Fibroblast of skin of back (primary cell): ENCODE measurements at places on chromosomes 7 and 10.

DNA sequence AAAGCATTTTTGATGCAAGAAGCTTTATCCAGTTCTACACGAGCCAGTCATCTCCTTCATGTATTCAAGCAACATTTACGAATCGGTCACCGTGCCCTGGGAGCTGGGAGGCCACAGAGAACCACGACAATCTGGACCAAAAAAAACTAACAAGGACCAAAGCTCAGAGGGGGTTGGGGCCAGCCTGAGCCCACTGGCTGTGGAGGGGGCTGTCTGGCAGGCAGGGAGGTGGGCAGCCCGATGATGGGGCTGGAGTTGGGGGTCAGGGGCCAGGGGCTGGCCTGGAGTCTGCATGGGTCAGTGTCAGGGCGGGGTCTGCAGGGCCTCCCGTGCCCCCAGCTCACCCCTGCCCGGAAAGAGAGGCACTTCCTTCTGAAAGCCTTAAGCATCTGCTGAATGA is 12.5 kb upstream of the GRIFIN start:
- no peak for DNase-seq

DNA sequence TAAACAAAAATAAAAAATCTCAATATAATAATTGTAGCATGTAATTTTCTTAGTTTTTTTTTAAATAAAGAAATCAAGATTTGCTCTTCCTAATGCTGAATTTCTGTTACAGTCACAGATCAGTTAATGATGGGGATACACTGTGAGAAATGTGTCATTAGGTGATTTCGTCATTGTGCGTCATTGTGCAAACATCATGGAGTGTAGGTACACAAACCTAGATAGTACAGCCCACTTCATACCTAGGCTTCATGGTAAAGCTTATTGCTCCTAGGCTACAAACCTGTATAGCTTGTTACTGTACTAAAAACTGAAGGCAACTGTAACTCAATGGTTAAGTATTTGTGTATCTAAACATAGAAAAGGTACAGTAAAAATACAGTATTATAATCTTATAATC is 74.4 kb upstream of the LSM8 start:
- DNase-seq: no peak

DNA sequence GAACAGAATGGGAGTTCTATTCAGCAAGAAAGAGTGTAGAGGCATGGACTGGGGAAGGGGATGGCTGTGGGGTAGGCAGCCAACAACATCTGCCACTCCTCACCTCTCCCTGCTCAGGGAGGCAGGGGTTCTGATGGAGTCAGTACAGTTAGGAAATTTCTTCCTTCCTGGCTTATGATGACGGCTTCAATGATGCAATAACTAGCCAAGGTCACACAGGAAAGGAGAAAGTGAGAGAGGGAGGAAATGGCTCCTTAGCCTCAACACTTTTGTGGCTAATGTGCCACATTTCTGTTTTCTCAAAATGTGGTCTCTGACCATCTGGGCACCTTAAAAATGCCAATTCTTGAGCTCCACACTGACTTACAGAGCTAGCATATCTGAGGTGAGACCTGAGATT is 79.3 kb upstream of the PDZD8 start:
- no peak for DNase-seq

DNA sequence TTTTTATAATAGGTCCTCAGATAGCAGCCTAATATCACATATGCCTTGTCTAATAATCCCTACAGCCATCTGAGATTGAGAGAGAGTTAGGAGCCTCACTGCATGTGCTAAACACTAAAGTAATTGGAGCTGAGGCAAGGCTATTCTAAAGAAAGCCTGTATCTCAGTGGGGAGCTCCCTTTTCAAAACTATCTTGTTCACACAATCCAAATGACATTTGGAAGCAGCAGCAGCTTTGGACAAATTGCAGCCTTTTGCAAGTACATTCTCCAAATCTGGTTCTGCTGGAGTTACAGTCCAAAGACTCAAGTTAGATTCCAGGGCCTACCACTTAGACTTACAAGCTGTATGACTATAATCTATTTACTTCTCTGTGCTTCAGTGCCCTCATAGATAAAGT is 104.5 kb downstream of the MACC1 start:
- DNase-seq: no peak

GRCh38 chr7:105006367-105007136 is 7.5 kb upstream of the KMT2E start:
- no peak for DNase-seq

GRCh38 chr10:117619223-117619622 is 76.7 kb downstream of the EMX2 start:
- no peak for DNase-seq

GRCh38 chr10:60041489-60042133 is 135.3 kb upstream of the CCDC6 start:
- DNase-seq: no peak

DNA sequence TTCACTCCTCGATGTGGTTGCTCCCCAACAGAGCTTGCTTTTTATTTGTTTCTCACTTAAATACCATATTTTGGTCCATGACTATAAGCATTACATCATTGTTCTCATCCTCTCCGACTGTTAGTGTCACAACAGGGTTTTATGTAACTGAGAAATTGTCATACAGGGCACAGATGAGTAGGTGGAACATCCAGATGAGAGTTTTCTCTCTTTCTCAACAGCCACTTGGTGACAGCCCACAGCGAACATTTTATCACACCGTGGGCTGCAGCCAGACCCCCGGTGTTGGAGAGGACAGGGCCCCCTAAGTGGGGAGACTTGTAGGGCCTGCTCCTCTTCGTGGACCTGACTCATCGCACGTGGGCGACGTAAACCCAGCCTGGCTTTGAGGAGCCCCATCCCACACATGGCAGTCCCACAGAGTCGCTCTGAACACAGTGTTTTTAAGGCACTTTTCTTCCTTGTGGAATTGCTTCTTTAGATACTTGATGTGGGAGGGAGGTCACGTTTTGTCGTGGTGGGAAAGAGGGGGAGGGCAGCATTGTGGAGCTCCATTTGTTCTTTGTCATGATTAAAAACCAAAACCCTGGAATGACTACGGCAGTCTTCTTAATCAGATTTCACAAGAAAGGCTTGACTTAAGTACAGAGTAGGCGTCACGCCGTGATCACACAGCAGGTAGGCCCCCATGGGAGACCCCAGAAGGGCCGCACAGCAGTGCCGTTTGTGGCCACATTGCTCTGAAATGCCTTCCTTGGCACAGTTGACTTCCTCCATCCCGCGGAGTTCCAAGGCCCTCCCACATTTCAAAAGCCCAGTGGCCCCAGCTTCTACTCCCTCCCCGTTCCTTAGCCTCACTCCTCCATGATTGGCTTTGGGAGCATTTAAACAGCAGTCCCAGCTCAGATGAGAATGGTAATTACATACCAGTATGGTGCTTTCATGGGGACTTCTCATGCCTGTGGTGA is 220.6 kb downstream of the CCDC3 start:
- DNase-seq: peak; percentile 11

- DNase-seq: no peak
Observed at GRCh38 chr10:129483430-129484010, 16.5 kb downstream of the MGMT start.

DNA sequence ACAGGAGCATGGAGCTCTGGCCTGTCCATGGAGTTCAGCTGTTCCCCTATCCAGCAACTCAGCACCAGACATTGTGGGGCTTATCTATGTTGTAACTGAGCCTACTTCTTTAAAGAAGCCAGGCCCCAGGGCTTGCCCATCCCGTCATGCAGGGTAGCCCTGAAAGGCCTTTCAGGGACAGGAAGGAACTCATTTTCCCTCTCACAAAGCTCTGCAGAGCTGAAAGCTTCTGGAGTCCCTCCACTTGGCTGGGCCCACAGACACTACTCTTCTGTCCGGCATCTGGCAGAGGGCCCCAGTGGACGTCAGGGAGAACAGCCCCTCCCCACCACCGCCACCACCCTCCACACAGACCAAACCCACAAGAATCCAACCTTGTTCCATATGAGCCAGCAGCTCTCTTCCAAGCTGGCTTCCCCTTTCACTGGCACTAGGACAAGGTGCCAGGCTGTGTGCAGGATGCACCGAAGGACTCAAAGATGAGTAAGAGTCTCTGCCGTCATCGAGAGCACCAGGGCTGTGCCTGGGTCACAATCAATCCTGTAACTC is 33.1 kb downstream of the DENND2A start:
- peak; percentile 40 for DNase-seq

DNA sequence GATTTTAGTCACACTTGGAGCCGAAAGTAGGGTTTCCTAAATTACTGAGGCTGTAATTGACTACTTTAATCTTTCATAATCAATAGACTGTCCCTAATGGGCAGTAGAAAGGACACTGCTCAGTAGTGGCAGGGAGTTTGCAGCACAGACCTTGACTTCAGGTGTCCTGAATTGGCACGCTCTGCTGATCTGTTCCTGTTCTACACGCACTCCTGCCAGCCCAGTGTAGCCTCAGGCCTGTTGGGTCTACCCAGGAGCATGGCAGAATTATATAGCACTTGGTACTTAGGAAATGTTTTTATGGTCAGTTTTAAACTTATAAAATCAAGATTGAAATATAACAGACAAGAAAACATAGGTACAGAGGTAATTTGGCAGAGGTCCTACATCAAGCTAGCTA is 9.0 kb downstream of the EIF4H start:
- no peak for DNase-seq

DNA sequence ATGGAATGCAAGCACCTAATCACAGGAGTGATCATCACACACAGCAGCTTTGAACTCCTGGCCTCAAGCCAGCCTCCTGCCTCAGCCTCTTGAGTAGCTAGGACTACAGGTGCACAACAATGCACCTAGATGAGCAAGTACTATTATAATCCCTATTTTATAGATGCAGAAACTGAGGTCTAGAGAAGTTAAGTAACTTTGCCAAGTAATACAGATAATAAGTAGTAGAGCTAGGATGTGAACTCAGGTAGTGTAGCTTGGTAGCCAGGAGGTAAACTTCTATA is 33.7 kb downstream of the DNAJC12 start:
- DNase-seq: no peak

DNA sequence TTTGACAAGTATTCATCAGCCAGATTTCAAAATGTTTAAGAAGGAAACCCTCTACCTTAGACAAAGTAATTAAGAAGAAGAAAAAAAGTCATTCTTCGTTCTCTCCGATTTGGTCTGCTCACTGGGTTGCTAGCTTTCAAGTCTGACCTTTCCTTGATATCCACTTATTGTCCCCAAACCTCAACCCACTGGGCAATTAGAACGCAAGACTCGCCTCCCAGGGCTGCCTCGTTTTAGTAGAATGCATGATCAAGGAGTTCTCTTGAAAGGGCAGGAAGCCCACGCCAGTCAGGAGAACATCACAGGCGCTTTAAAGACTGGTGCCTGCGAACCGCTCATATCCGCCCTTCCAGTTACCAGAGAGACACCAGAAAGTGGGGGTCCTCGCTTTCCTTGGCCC is 637.7 kb downstream of the PARD3 start:
- no peak for DNase-seq

DNA sequence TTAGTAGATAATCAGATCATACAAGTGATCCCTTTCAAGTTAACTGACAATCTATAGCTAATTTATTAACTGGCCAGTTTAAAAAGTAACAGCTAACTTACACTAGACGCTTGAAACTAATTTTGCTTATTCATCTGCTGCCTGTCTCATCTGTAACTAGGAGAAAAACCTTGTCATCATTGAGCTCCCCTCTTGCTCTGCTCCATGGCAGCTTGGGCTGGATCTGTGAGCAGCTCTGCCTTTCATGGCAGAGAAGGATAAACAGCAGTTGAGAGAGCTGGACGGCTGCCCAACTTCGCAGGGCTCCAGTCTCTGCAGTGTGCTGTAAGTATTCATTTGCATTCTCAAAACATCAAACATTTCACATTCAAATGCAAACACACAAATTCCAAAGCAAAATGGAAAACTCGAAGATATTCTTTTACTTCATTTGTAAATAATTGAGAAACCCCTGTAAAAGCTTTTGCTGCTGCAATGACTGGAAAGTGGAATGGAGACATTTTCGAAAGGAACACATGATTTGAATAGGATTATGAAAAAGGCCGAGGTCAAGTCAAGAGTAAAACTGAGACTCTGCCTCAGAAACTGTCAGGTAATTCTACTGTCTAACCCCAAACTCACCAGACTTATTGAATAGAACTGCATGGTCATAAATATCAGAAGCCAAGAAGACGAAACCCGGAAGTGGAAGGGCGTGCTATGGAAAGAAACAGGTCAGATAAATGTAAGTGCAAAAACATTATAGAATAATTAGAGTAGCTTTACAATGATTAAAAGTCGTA is 17.6 kb downstream of the SLC35B4 start:
- no peak for DNase-seq

DNA sequence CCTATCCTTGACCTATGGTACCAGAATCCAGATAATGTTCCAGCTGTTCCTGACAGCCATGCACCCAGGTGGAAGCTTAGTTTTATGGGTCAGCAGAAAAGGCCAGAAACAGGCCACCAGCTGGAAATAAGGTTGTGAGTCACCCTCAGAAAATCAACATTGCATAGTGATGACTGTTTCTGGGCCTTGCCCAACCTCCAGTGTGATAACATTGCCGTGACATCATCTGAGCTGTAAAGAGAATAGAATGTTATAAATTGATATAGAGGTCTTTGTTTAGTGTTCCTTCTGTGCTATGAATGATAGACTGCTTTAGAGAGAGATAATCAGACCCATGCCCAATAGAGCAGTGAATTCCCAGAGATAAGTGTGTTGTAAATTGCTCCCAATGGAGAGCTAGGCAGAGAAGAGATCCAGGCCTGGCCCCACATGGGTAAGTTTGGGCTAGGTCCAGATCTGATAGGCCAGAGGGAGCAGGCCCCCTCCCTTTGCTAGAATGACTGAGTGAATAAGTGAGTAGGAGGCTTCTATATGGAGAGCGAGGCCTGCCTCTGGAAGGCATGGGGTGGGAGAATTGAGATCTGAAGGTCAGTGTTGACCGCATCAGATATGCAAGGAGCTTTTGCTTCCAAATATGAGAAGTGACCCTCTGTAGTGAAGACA is 14.2 kb upstream of the HPS1 start:
- DNase-seq: peak; percentile 95

- DNase-seq: no peak
Observed at GRCh38 chr7:30799976-30800661, 28.9 kb downstream of the MINDY4 start.

DNA sequence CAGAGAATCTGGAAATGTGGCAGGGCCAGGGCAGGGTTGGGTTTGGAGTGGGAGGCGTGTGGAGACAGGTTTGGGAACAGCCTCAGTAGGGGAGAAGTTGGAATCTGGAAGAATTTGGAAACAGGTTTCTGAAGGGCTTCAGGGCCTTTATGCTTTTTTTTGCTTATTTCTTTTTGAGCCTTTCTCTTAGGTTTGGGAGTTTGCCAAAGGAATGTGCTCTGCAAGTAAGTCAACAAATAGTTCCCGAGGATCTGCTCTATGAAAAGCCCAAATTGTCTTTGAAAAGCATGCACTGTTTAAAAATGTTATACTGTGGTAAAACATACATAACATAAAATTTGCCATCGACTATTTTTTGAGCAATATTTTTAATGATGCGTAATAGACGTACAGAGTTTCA is 86.7 kb upstream of the ADRB1 start:
- peak; percentile 92 for DNase-seq

DNA sequence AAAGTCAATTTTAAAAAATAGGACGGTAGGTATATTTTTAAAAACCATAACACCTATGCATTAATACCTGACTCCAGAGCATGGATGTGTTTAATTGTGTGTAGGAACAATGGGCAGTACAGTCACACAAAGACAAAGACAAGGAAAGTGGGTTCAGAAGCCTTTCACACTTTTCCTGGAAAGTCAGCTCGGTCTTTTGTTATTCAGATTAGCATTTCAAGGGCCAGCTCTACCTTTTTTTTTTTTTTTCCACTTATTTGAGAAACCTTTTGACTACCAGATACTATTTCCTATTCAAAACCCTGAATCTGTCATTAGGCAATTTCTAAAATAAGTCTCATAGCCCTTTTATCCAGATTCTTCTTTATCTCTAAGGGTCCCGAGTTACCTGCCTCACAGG is 401.9 kb downstream of the PARD3 start:
- no peak for DNase-seq
